ENCODE measurements at places on chromosomes 4 and X.

GRCh38 chr4:38802561-38803355 lies 1.8 kb downstream of the TLR1 start:
- DNase-seq: no peak

DNA sequence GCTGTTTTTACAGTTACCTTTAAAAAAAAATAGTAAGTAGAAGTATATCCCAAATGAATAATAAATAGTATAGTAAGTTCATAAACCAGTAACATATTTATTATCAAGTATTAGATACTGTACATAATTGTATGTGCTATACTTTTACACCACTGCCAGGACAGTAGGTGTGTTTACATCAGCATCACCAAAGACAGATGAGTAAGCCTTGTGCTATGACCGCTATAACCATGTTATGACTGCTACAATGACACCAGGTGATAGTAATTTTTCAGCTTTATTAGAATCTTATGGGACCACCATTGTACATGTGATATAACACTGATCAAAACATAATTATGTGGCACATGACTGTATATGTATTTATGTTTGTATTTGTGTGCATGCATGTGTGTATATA lies 27.3 kb downstream of the PABPC4L start:
- no peak for DNase-seq

- no peak for DNase-seq
Observed at GRCh38 chr4:156946516-156947424, 24.8 kb downstream of the PDGFC start.

DNA sequence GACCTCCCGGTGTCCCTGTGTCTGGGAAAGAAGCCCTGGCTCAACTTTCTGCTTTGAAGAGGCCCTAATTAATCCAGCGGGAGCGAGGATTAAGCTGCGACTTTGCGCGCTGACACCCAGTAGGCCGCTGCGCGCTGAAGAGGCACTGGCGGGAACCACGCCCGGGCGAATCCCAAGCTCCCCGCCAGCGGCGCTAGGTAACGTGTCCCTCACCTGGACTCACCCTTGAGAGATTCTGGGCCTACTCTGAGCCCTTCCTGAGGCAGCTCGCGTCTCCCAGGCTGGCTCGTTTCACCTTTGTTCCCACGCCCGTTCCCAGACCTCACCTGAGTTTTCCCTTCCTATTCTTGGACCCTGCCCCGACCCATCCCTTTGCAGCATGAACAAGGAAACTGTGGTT lies 616 bp upstream of the KLHL34 start:
- DNase-seq: no peak

GRCh38 chr4:101563126-101563525 lies 215.8 kb upstream of the PPP3CA start:
- no peak for DNase-seq

DNA sequence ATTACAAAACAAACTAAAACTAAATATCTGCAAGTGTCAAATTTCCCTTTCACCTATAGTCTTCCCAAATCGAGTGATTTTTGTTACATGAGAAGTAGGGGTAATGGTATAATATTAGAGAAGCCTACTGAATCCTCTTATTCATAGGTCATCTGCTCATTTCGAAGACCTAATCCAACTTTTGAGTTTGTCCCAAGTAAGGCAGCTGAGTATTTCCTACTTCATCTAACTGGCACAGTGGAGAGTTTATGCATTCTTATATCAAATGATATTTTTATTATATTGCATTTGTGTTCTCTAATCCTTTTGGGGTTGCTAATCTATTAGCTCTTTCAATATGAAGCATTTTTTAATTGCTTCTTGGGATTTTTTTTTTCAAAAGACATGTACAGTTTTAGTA lies 7.7 kb upstream of the NR3C2 start:
- no peak for DNase-seq

- DNase-seq: no peak
Observed at GRCh38 chrX:7228226-7228625, 80.3 kb upstream of the PUDP start.

- DNase-seq: no peak
Observed at GRCh38 chrX:147170993-147171392, 356.4 kb upstream of the CXorf51A start.

DNA sequence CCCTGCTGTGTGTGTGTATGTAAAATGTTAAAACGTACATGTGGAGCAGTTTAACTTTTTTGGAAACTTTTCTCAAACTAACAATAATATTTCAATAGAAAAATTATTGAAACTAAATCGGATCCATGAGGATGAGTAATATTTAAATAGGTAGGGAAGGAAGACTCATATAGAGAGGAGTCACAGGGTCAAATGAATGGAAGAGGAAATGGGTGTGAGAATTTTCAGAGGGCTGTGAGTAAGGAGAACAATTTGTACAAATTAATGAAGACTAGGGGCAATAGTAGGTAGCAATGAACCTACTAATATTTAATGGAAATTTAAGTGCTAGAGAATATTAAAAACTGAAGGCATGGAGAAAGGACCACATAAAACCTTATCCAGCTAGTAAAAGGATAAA lies 290.7 kb upstream of the PCDH18 start:
- no peak for DNase-seq

DNA sequence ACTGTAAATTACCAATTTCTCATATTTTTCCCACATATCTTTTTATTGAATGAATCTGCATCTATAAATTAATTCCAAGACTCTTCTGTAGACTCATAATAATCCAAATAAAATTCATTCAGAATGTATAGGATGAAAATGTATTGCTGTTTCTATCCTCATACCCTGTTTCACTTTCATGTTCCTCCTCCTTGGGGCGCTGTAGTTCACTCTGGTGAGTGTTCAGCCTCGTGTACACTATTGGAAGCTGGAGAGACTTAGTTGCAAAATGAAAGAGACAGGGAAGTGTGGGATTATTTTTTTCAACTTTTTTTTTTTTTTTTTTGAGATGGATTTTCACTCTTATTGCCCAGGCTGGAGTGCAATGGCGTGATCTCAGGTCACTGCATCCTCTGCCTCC lies 296.1 kb downstream of the TLL1 start:
- DNase-seq: no peak

DNA sequence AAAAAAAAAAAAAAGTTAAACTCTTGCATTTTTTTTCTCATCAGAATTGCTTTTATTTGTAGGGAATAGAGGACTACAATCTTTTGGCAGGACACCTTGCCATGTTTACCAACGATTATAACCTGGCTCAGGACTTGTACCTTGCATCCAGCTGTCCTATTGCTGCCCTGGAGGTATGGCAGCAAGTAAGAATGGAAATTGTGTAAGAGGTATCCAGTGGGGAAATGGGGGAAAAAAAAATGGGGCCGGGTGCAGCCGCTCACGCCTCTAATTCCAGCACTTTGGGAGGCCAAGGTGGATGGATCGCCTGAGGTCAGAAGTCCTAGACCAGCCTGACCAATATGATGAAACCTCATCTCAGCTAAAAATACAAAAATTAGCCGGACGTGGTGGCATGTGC lies 49.8 kb downstream of the WDR19 start:
- DNase-seq: no peak

DNA sequence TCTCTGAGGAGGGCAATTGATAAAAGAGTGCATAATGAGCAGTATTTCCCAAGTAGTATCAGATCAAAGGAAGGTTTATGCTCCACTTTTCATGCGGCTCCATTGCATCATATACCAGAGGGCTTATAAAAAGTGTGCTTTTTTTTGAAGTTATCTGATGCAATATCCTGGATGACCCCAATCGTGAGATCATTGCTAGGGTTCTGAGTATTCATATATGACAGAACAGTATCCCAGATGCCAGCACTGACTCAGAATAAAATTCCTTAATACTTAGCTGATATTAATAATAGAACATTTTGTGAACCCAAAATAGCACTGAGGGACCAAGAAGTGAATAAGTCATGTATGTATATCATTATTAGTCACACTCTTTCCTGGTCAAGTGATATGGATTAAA lies 945.5 kb upstream of the AGA start:
- no peak for DNase-seq

DNA sequence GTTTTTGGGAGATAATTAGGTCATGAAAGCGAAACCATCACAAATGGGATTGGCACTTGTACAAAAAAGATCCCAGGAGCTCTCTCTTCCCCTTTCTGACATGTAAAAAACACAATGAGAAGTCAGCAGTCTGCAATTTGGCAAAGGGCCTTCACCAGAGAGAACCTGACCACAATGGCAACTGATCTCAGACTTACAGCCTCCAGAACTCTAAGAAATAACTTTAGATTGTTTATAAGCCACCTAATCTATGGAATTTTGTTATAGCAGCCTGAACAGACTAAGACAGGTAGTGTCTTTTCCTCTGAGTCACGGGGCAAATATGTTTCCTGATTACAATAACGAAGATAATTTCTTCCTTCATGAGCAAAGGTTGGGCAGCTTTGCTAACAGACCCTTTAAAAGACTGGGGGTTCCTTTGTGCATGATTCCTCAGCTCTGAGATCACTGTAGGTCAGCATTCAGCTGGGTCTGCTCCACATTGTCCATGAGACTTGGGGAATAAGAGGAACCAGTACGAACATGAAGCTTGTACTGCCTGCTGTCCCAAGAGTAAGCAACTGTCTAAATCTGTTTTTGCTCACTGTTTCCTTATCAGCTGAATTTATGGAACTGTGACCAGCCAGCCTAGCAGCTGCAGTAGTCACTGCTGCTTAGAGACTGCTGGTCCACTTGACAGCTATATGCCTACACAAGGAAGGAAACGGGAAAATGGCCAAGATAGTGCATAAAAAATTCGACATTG lies 191.6 kb downstream of the ANAPC10 start:
- DNase-seq: no peak

DNA sequence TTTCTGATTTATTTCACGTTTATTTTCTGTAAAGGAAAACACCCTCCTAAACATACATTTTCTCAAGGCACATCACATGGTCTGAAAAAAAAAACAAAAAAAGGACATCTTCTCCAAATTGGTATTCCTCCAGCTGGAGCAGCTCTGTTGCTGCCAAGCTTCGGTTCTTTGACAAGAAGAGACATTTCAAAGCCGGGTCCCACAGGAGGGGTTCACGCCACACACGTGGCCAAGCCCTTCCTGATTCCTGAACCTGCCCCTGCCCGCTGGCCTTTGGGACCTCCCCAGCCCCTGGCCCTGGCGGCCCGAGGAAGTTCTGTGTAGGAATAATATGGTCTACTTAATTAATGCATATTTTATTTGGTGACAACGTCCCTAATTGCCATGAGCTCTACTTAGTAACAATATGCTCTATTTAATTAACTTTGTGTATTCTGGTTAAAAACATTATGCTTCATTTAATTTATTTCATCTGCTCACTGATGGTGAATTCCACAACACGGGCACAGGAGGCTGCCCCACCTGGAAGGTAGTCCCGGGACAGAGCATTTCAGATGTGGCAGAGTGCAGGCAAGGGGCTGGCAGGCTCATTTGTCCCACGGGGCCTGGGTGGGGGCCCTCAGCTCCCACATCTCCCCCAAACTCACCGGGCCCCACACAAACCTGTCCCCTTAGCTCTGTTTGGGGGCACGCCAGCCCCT lies 5.4 kb upstream of the RGS12 start:
- no peak for DNase-seq

GRCh38 chr4:16124232-16124631 lies 40.4 kb upstream of the PROM1 start:
- DNase-seq: no peak

- DNase-seq: no peak
Observed at GRCh38 chr4:98462487-98462886, 195.9 kb downstream of the TSPAN5 start.

DNA sequence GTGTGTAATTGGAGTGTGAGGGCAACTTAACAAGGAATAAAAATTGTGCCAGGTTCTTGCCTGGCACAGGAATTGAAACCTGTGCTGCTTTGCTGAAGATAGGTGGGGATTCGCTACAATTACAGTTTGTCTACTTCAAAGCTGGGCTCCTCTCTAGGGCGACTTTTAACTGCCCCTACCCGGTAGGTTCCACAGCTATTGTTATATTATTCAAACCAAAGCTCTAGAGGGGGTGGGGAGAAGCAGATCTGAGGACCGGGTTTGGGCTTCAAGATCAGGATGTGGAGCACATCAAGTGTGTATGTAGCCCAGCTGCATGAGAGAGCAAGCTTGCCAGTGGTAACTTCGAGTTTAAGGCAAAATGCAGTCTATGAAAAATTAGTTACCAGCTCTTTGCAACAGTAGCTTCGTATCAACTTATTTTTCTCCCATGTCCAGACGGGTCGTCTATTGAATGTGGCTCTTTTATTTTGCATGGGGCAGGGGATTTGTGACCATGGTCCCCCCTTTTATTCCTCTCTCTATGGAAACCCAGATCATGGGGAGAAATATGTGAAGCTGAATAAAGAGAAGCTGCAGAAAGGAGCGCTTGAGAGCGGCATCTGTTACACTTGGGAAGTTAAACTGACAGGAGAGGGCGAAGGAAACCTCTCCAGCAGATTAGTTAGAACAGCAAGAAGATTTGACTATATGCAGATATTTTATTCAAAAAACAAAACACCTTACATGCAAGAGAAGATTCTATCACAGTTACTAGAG lies 3.2 kb upstream of the POU3F4 start:
- DNase-seq: no peak

- no peak for DNase-seq
Observed at GRCh38 chr4:19401301-19402080, 850.2 kb upstream of the SLIT2 start.

DNA sequence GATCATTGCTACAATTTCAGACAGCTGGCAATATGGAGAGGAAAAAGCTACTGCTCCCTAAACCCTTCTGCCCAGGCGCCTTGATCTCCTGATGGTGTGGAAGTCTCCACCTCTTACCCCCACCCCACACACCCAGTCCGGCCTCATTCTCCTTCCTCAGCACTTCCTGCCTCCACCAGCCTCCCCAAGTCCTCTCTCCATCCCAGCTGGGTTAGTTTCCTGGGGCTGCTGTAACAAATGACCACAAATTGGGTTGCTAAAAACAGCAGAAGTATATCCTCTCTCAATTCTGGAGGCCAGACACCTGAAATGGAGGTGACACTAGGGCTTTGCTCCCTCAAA lies 1.1 kb upstream of the CCNQ start:
- DNase-seq: no peak

DNA sequence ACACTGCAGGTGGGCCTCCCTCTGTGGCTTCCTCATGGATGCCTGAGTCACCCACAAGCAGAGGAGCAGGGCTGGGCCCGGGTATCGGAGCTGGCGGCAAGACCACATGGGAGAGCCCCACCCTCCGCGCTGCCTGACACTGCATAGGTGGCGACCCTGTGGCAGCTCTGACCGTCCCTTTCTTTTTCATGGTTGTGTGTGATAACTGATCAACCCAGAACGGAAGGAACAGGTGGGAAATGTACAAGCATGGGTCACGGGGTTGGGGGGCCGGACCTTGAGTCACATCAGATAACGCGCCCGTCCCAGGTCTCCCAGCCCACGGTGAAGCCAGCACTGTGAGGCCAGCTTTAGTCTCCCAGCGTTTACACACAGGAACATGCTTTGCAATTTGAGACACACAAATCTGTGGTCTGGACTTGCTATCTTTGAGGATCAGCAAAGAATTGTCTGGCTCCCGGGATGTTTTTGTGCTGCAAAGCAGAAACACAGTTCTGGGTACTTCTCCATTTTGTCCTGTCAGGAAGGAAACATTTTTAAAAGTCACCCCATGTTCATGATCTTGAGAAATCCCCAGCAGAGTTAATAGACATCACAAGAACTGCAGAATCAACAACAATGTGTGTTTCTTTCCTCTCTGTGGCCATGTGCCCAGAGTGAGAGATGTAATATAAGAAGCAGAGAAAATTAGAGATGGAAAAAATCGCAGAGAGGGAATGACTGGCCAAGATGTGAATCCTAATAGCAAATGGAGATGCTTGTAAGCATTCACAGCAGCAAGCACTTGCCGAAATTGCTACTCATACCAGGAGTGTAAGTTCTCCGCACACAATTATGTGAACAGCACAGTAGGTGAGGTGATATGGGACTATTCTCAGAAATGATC lies 70.1 kb upstream of the CBR4 start:
- DNase-seq: peak; percentile 82

Data from SW480 (cell line).